ENCODE measurements at places on chromosomes 2 and 18.

GRCh38 chr2:207469451-207469850 is 60.3 kb upstream of the CREB1 start:
- no peak for DNase-seq

GRCh38 chr2:109173311-109174171 is 44.5 kb downstream of the SH3RF3 start:
- DNase-seq = no peak

DNA sequence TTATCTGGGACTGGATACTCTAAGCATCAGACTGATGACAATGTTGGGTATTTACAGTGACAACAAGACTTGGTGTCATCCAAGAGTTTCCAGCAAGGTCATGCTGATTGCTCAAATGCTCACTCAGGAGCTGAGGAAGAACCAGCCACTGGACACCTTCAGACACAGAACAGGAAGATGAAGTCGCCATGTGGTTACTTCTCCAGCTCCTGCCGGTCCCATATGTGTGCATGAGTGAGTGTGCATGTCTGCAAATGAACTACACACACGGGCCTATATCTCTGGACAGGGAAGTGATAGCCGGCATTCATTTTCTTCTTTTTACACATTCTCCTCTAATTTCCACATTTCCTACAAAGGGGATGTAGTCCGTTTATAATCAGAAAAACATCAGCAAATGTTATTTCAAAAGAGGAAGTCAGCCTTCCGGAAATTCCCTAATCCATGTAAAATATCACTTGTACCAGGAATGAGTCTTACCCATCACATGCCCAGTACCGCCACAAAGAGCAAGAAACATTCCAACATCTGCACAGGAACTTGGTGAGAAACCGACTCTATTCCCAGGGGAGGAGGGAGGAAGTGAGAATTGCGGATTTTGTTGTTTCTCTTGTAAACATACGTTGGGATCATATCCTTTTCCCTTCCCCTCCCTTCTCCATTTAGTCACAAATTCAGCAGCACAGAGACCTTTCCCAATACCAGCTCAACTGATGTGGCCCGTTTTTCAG is 10.8 kb downstream of the RFX8 start:
- DNase-seq = no peak

DNA sequence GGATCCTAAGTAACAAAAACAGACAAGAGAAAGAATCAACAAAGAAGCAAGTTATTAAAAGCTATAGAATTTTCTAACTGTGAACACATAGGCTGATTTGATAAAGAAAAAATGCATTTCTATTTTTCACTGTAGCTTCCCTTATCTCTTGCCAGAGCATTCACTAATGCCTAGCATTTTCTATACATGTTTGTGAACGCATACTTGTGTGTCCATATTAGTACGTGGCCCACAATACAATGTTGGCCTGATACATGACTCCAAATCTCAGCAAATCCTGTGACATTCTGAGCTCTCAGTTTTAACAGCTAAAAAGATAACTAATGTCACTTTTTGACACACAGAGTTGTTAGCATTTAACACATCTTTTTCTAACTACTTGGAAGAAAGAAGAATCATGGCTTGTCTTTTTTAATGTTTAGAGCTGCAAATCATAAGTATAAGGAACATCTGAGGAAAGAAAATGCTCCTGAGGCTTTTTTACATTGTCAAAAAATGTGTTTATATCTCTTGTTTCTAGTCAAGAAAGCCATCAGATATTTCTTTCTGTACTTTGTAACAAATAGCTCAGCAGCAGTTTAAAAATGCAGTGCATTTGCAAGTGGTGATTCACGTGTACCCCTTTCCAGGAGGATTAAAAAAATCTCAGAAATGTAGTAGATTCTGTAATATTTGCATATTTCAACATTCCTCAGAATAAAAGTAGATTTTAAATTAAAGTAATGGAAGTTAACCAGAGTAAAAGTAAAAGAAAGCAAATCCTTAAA is 1646.8 kb upstream of the TMEFF2 start:
- no peak for DNase-seq

GRCh38 chr2:178915423-178916173 is 108.4 kb upstream of the TTN start:
- DNase-seq = no peak

Measured in stimulated activated CD4-positive, alpha-beta T cell treated with anti-CD3 and anti-CD28 coated beads, Interleukin-1b, Interleukin-23, amount 100 ng/mL, for 1 hour (primary cell).